ENCODE measurements at places on chromosomes 3 and 15.

DNA sequence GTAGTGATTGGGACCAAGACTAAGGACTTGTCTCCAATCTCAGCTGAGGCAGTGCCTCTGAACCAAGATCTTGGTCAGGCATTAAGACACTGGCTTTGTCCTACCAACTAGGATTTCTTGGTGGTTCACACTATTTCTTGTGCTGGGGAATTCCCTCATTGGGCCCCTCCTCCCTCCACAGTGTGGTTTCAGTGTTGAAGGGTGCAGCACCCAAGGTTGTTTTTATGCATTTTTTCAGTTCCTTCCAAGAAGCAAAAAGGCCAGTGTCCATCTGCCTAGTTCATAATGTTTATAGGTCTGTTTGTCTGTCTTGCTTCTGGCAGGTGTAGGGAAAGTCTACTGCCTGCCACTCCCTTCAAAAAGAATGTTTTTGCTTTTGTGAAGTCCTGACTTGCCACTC is 10.6 kb upstream of the ITPKA start:
- DNase-seq: no peak

DNA sequence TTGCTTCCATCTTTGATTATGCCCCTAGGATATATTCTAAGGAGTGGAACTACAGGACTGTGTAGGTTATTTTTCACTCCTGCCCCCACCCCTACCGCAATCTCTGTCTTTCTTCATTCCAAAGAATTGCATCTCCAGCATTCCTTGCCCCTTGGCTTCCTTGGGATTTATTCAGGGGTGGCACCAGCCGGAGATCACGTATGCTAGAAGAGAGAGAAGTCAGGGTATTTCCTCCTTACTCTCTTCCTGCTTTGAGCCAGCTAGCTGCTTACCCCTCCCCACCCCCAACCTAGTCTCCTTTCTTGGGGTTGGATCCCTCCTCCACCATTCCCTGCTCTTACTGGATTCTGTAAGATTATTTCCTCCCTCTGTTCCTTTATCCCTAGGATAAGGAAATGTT is 35.0 kb upstream of the DENND4A start:
- DNase-seq: peak; percentile 63

DNA sequence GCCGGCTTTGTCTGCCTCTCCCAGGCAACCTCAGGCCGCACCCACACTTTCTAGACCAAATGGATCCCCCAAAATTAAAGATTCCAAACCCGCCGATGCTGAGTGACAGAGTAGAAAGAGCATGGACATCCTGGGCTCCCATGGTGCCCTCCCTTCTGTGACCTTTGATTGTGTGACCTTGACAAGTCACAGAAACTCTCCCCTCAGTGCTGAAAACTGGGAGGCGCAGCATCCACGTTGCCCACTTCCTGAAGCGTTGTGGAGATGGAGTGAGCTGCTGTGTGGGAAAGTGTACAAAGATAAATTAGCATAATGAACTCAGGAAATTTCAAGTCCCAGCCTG is 74.4 kb upstream of the MFGE8 start:
- no peak for DNase-seq

DNA sequence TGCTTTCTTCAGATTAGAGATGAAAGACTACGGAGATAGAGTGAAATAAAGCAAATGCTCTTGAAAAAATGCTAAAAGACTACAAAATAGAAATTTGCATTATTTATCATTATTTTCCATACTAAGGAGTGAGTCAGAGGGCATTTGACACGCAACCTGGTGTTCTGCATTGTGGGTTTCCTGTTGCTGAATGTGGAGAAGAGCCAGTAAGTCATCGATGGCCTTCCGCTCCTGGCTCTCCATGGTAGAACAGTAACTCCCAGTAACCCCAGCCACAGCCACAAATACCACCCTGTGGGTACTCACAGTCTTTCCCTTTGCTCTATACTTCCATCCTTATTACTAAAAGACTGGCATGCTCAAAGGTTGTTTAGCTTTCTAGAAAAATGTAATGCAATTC is 61.5 kb downstream of the CGGBP1 start:
- DNase-seq: no peak

GRCh38 chr3:37072892-37073291 is 79.6 kb downstream of the MLH1 start:
- no peak for DNase-seq

GRCh38 chr15:61069394-61070075 is 159.6 kb downstream of the RORA start:
- no peak for DNase-seq
